Hippocampal formation (tissue), 2 donors: ENCODE measurements at places on chromosomes 5 and 9.

DNA sequence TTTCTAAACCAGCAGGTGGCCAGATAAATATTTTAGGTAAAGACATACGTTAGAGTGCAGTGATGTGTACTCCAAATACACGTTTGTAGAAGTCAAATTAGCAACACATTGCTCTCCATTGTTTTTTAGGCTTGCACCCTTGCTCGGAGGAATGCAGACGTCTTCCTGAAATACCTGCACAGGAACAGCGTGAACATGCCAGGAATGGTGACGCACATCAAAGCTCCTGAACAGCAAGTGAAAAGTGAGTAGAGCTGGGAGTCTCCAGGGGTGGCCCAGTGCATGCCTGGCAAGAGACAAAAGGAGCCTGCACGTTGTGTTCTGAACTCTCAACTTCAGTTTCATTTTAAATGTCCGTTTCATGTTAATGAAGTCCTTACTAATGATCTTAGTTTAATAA, 207.5 kb upstream of the OTULINL start:
- DNase-seq, result no peak

GRCh38 chr5:122180863-122181548, 51.7 kb downstream of the ZNF474 start:
- no peak for DNase-seq

DNA sequence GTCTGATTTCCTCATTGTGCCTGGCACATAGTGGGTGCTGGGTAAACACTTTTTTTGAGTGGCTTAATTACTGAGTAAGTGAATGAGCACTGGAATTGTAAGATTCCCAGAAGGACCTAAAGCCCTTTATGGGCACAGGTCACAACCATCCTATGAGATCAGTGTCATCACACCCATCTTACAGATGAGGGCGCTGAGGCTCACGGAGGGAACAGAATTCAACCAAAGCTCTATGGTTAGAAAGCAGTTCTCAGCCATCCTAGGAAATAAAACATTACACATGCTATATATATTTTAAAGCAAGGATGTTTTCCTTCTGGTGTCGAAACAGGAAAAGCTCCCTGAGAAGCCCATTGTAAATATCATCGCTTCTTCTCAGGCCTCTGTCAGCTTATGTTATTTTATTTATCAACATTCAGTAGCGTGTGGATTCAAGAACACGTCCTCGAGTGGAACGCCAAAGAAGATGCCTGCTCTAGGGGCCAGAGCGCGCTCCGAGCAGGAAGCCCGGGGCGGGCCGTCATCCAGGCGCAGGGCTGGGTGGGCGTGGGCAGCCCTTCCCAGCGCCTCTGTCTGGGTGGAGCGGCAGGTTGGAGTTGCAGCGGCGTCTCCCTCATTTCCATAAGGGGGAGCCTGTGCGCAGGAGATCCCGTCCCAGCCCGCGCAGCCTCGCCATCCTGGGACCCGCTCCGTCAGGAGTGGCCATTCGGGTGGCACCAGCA, 155.8 kb upstream of the SMIM23 start:
- DNase-seq, result no peak

GRCh38 chr9:15021146-15021545, 110.9 kb upstream of the FREM1 start:
- DNase-seq, result no peak

- no peak for DNase-seq
These were observed 33.1 kb upstream of the AFAP1L1 start for GRCh38 chr5:149238540-149238939.

DNA sequence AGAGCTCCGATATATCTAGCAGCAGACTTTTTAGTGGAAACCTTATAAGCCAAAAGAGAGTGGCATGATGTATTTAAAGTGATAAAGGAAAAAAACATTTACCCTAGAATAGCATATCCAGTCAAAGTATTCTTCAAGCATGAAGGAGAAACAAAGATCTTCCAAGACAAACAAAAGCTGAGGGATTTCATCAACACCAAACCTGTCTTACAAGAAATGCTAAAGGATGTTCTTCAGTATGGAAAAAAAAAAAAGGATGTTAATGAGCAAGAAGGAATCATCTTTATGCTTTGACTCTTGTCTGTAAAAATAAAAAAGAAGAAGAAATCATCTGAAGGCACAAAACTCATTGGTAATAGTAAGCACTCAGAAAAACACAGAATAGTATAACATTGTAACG, 338.2 kb downstream of the TLE1 start:
- no peak for DNase-seq

GRCh38 chr9:72041775-72042194, 18.6 kb downstream of the C9orf57 start:
- no peak for DNase-seq

DNA sequence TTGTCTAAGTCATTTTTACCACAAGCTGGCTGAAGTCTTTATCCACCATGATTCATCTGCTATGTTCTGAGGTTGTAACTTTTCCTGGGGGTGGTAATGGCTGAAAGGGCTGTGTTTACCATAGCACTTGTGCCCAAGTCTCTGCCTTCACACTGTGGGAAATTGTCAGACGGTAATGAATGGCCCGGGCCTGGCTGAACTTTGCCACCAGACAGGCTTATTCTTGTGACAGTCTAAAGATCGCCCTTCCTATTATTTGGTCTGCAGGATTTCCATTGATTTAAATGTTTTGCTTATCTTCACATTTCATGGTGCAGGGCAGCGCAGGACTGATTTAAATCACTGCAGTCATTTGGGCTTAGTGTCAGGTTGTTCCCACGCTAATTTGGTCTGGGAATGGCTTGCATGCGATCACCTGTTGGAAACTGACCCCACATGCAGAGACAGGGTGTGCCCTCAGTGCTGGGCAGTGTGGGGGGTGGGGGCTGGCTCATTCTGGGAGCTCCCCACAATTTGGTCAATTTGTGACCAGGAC, 109.3 kb upstream of the ICE1 start:
- DNase-seq, result no peak

- no peak for DNase-seq
These were observed 147.4 kb downstream of the PBX3 start for GRCh38 chr9:125894566-125894965.

GRCh38 chr9:131125038-131125287, 423 bp upstream of the NUP214 start:
- DNase-seq, result no peak

- no peak for DNase-seq
These were observed at the start of gene PRLR for GRCh38 chr5:35230038-35230611. TSS of gene PRLR (minus strand) at chr5:35230487. CDS start at chr5:35089620, 140,867 bp downstream.

DNA sequence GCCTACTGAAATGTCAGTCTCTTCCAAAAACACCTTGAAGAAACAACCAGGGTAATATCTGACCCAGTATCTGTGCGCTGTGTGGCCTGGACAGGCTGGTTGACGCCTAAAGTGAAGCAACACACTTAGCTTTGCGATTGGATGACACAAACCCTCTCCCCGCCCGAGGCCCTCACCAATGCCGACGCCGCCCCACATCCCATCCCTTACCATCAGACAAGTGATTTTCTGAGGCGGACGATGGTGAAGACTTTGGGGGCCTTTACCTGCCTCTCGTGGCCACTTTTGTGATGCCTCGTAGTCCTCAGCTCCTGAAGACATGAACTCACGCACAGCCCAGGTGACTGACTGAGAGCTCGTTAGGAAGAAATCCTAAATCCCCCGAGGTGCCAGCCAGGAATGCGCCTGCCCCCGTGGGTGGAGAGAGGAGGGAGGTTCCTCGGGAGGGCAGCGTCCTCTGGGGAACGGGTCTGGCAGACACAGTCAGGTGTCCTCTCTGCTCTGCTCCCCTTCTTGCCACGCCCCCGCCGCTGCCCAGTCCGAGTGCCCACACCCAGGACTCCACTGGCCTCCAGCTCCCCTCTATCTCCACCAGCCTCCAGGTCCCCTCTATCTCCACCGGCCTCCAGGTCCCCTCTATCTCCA, 31.0 kb upstream of the RXRA start:
- no peak for DNase-seq

DNA sequence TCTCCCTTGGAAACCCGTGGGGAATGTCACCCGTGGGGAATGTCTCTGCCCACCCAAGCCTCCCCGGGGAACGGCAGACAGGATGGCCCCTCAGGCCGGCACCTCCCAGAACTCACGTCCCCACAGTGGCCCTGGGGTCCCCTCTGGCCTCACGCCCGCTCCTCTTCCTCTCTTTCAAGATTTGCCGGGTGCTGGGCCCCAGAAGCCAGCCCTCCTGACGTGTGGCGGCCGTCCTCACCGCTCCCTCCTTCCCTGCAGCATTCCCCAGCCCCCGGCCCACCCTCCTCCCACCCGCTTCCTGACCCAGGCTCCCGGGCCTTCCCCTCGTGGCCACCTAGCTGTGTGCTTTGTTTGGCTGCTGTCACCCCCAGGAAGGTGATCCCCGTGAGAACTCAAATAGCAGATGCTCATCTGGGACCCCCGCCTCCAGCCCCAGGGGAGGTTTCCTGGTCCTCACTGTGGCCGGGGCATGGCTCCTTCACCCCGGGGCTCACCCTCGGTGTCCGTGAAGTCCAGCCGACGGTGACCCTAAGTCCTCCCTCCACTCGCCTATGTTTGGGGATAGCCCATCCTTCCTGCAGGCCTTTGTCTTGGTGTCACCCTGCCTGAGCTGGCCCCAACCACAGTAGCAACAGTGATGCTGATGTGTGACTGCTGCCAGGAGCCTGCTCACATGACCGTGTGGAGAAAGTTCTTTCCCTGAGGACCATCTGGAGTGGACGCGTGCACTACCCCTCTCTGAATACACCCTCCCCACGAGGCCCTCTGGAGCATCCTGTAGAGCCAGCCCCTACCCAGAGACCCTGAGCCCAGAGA, 163.3 kb upstream of the IER5L start:
- DNase-seq, result no peak

GRCh38 chr5:161311146-161311708, 235.3 kb downstream of the GABRB2 start:
- no peak for DNase-seq

DNA sequence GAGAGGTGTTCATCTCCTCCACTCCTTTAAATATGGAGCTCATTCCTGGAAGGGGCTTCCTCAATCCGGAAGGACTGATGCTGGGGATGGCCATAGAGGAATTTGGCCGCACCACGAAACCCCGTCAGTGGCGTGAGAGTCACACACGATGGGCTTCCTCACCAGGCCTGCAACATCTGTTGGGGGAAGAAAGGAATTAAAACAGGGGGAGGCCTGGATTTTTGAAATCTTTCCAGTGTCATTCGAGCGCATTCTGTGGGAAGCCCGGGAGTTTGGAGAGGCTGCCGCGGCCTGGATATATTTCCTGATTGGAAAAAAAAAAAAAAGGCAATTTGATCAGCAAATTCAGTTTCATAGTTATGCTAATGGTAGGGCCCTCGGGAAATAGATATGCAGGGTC, 76.3 kb upstream of the ORM1 start:
- no peak for DNase-seq

DNA sequence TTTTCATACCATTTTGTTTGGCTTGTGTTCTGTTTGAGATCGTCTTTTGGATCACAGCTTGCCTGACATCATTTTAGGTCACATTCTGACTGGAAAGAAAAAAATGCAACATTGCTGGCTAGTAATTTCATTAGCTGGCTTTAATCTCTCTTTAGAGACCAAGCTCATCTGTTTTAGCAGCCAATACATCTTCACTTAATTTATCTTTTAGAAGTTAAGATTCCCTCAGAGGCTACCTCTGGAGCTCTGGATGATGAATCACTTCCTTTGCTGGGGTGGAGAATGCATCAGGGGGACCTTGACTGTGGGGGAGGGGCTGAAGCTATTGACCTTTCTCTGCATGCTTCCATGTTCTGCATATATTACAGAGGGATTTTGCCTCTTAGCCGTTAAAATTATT, 181.5 kb upstream of the OTULINL start:
- DNase-seq, result no peak

GRCh38 chr5:144864118-144864517, 693.4 kb downstream of the KCTD16 start:
- no peak for DNase-seq

DNA sequence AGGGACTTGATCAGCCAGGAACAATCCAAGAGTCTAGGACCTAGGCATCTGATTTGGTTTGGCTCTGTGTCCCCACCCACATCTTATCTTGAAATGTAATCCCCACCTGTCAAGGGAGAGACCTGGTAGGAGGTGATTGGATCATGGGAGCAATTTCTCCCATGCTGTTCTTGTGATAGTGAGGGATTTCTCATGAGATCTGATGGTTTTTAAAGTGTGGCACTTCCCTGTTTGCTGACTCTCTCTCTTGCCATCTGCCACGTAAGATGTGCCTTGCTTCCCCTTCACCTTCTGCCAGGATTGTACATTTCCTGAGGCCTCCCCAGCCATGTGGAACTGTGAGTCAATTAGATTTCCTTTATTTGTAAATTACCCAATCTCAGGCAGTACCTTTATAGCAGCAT, 201.7 kb upstream of the ACTBL2 start:
- DNase-seq, result no peak

DNA sequence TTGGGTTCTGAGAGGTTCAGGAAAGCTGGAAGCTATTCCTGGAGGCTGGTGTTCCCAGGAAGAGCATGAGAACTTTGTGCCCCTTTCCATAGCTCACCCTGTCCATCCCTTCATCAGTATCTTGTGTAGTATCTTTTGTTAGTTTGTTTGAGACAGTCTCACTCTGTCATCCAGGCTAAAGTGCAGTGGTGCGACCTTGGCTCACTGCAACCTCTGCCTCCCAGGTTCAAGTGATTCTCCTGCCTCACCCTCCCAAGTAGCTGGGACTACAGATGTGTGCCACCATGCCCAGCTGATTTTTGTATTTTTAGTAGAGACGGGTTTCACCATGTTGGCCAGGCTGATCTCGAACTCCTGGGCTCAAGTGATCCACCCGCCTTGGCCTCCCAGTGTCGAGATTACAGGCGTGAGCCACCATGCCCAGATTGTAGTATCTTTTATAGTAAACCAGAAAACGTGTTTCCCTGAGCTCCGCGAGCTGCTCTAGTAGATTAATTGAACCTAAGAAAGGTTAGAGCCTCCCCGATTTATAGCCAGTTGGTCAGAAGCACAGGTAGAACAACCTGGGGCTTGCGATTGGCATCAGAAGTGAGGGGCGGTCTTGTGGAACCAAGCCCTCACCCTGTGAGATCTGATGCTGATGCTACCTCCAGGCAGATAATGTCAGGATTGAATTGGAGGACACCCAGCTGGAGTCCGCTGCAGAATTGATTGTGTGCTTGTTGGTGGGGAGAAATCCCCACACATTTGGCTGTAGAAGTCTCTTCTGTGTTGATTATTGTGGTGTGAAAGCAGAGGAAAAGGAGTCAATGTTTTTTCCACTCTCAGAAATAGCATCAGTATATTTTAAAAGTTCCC, 32.3 kb downstream of the ATP6V0E1 start:
- no peak for DNase-seq

- no peak for DNase-seq
These were observed 109.9 kb downstream of the MEGF10 start for GRCh38 chr5:127400539-127400938.

GRCh38 chr9:130663258-130663976, 977 bp upstream of the PRDM12 start:
- no peak for DNase-seq

DNA sequence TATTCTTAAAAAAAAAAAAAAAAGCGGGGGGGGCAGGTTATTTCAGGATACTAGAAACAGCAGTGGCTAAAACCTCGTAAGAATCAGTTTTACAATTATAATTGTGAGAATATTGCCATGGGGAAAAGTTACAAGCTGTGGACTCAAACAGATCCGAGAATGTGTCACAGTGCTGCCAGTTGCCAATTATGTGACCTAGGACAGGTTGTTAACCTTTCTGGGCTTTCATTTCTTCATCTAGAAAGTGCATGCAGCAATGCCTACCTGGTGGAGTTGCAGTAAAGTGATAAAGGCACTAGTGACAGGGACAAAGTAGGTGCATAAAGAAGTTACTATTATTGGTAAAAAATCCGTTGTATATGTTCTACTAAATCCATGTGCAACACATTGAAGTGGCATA, 75.8 kb downstream of the CDH6 start:
- no peak for DNase-seq
